ENCODE measurements at places on chromosomes 3 and 15.

DNA sequence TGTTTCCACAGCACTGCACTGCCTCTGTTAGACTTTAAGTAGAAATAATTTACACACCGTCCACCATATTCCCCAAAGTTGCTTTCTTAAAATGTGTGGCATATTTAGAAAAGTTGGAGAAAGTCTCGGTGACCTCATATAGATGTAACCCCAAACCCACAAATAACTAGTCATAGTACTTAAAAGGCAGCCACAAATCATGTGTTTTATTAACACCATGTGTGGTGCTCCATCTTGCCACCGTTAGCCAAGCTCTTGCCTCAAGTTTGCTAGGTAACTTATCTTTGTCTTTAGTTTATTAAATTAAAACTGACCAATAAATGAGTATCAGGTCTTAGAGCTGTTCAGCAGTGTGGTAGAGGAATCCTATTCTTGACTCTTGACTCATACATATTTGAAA lies 257.9 kb downstream of the UBE2E2 start:
- DNase-seq = no peak

DNA sequence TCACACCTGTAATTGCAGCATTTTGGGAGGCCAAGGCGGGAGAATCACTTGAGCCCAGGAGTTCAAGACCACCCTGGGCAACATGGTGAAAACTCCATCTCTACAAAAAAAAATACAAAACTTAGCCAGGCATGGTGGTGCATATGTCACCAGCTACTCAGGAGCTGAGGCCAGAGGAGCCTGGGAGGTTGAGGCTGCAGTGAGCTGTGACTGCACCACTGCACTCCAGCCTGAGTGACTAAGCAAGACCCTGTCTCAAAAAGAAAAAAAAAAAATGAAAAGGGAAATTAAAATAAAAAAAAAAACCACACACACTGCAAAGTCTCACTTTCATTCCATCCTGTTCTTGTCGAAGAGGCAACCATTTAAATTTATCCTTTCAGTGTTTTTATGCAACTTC lies 100.8 kb upstream of the PIAS1 start:
- no peak for DNase-seq

DNA sequence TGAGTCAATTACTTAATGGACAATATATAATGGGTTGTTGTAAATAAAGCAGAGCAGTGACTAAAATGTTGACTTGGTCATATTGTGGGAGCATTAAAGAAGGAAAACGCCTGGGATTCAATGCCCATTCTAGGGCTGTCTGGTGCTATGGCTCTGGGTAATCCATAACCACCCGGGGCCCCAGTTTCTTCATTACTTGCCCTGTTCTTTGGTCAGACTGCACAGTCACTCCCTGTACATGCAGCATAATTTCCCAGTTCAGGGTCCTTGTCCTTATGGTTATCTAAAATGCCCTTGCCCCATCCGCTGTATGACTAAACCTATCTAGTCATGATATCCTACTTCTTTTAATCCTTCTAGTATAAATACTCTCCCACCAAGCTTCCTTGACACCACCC lies 27.5 kb upstream of the DENND4A start:
- no peak for DNase-seq

GRCh38 chr3:142897807-142898206 lies 8.9 kb upstream of the PCOLCE2 start:
- no peak for DNase-seq

- no peak for DNase-seq
Observed at GRCh38 chr3:96182756-96183155, 631.6 kb upstream of the EPHA6 start.

DNA sequence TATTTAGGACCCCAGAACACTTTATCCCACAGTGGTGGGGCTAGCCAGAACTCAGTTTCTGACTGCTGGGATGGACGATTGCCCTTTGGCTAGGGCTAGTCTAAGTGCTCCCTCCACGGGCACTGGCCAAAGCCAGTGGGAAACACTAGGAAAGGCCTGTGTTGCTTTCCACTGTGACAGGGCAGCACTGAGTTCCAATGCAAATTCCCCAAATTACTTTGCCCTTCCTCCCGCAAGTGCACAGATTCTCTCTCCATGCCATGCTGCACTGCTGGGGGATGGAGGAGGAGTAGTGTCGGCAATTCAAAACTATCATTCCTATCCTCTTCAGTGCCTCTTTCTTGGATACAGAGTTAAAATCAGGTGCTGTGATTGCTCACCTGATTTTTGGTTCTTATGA lies 100.0 kb downstream of the SH3GL3 start:
- DNase-seq = no peak

GRCh38 chr3:123291404-123291803 lies 89.7 kb downstream of the SEC22A start:
- DNase-seq = no peak

DNA sequence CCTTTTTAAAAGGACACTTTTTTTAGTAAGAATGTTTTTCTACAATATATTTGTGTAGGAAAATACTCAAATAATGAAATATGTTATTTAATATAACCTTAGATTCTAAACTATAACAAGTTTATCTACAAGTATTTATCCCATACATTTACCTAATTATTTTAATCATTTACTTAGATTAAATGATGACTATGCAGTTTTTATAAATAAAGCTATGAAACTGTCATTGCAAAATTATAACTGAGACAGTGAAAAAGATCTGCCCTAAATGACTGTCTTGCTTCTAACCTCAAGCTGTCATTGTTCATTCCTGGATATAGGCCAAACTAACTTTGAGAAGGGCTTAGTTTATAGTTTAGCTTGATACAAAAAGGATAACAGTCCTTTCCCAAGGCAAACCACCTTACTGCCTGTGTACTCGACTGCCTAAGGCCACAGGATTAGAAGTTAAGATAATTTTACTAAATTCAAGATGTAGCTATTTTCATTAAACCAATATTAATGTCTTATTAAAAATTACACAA lies 84.1 kb downstream of the GLDN start:
- DNase-seq = no peak

- no peak for DNase-seq
Observed at GRCh38 chr15:33592864-33593263, 282.1 kb downstream of the RYR3 start.

- DNase-seq = peak; percentile 35
Observed at GRCh38 chr15:23645371-23646164, 2.1 kb downstream of the MAGEL2 start.

DNA sequence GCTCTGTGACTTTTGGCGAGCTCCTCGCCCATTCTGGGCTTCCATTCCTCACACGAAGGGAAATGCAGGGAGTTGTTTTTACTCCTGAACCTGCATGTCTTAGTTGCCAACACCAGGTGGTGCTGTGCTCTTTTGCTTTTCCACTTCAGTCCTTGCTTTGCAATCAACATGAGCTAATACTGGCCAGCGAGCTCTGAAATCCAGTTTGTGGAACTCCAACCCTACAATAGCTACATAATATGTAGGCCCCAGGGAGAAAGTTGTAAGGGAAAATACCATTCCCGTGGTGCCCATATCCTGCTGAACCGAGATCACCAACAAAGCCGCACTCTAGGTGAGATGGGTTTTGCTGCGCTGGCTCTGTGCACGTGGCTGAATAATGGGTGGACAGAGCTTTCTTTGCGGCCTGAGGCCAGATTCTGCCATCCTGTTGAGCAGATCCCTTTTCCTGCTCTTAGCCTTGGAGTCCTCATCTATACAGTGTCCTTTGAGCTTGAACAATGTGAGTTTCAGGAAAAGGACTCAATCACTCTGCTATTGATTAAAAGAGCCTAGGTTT lies 25.0 kb downstream of the LSM3 start:
- DNase-seq = peak; percentile 79

DNA sequence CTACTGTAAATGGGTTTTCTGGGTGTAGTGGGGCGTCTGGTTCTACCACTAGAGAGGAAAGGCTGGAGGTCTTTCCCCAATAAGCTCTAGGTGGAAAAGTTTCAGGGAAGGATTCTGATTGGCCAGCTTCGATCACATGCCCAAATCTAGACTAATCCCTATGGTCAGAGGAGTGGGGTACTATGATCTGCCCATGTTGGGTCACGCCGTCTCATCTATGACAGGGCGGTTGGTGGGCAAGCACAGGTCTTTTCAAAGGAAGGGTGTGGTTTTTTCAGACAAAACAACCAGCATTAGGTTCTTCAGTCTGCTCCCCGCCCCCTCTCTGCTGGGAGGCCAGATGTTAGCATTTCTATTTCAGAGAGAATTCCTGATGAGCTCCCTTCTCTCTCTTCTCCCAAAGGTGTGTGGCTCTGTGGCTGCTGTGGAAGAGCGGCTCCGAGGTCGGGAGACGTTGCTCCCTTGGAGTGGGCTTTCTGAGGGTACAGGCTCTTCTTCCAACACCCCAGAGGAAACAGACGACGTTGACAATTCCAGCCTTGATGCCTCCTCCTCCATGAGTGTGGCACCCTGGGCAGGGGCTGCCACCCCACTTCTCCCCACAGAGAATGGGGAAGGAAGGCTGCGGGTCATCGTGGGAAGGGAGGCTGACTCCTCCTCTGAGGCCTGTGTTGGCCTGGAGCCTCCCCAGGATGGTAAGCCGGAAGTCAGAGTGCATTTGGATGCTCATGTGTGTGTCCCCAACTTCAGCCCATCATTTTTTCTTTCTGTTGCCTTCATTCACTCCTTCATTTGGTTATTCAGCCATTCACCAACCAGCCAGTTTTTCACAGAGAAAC lies 9.7 kb upstream of the TATDN2 start:
- DNase-seq = no peak

GRCh38 chr3:186044968-186045367 lies 63.9 kb downstream of the ETV5 start:
- peak; percentile 53 for DNase-seq

DNA sequence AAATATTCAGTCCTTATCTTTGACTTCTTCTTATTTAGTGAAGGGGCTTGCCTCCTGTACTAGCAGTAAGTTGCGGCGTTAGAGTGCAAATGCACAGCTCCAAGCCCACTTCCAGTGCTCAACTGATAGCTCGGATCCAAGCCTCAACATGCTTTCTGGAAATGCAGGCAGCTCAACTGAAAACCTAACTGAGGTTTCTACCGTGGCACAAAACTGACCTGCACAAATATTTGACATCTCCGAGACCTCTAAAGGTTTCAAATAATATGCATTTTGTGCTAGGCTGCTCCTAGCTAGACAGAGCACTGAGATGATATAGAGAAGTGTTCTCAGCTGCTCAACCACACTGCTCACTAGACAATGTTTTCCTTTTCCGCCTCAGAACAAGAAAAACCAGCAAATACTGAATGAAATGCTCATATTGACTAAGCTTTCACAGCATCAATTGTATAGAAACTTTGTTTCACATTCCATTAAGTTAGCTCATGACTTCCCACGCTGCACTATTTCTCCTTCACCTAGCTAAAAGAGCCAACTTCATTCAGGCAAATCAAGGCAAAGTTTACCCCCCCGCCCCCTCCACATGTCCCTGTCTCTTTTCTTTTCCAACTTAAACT lies 822 bp downstream of the ZNF385D start:
- DNase-seq = peak; percentile 31

- peak; percentile 59 for DNase-seq
Observed at GRCh38 chr3:124784686-124785382, 54.6 kb downstream of the UMPS start.

Data from right hindlimb (tissue), 1 donor.